ENCODE measurements at places on chromosomes 2 and 18. TPM values are rescaled to one million over a fixed set of nuclear protein-coding genes. Genes with fewer than 3 reads are reported as not detected.

GRCh38 chr2:229071292-229071976 is 199.7 kb downstream of the PID1 start:
- H3K27me3 ChIP-seq: no peaks in the 10 kb centered on the region
- H3K4me3 ChIP-seq: no peak overlapping the region
- no peaks in the 10 kb centered on the region for H3K36me3 ChIP-seq

DNA sequence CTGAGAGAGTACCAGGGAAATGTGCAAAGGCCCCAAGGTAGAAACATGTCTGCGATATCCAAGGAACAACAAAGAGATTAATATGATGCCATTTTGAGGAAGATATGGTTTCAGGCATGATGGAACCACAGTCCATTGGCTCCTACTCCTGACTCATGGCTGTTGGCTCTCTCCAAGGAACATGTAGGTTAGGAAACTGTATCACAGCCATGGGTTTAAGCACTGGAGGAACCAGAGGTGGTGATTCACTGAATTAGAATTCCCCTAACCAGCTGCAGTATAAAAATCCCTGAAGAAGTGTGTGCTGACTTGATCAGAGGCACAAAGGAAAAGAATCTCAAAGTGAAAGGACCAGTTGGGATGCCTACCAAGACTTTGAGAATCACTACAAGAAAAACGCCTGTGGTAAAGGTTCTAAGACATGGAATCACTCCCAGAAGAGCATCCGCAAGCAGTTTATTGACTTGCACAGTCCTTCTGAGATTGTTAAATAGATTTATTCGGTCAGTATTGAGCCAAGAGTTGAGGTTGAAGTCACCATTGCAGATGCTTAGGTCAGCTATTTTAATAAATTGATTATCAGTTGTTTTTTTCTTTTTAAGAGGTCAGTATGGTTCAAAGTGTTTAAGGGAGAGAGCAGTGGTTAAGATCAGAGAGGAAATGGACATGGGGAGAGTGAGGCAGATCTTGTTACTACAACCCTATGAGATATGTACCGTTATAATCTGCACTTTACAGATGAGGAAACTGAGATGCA is 110.7 kb upstream of the OTX1 start:
- peaks cover 10% of the 10 kb centered on the region for H3K36me3 ChIP-seq
- H3K4me3 ChIP-seq: no peak overlapping the region
- H3K27ac ChIP-seq: no peak overlapping the region
- H3K4me1 ChIP-seq: no peaks in the 10 kb centered on the region

GRCh38 chr2:207311316-207312005 is 145.7 kb upstream of the KLF7 start:
- peak overlapping the region; percentile 30 for H3K27ac ChIP-seq
- DNase-seq: no peak
- H3K4me1 ChIP-seq: peaks cover 17% of the 10 kb centered on the region
- H3K4me3 ChIP-seq: no peak overlapping the region
- no peaks in the 10 kb centered on the region for H3K27me3 ChIP-seq
- H3K36me3 ChIP-seq: no peaks in the 10 kb centered on the region

DNA sequence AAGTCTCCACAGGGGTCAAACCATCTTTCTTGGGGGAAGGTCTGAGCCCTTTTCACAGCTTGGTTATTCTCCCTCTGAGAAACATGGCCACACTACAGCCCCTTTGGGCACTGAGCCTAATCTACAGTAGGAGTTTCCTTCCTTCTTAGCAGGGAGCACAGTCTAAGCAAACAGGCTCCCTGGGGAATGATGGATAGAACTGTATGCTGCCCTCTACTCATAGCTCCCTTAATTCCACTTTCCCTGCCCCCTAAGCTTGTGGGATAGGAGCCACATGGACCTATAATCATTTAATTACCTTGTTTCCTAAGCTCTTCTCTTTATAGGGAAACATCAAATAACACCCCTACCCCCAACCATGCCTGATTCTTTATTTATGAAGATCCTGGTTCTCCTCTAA is 442.1 kb upstream of the MEX3C start:
- peaks cover 4% of the 10 kb centered on the region for H3K27me3 ChIP-seq
- H3K27ac ChIP-seq: no peak overlapping the region
- no peaks in the 10 kb centered on the region for H3K36me3 ChIP-seq
- no peak for DNase-seq

GRCh38 chr2:121828281-121828731 is 72.9 kb downstream of the TSN start:
- no peak overlapping the region for H3K4me3 ChIP-seq
- H3K36me3 ChIP-seq: no peaks in the 10 kb centered on the region
- H3K27me3 ChIP-seq: peaks cover 6% of the 10 kb centered on the region
- no peak overlapping the region for H3K27ac ChIP-seq

DNA sequence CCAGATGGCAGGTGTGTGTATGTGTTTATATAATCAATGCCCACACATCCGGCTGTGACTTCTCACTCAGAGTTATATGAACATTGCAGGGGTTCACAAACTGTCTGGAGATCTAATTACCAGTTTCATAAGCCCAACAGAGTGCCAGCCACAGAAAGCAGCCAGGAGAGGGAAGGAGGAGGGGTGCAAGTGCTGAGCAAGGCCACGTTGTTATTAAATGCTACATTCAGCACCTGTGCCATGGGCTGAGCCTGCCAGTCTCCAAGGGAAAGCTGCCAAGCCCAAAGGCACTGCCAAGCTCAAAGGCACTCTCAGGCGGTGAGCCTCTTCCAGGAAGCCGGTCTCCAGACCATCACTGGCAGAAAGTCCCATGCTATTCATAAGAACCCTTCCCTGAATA is 17.4 kb downstream of the XDH start:
- no peak overlapping the region for H3K27ac ChIP-seq
- peak; percentile 64 for DNase-seq
- H3K4me3 ChIP-seq: no peak overlapping the region
- H3K36me3 ChIP-seq: no peaks in the 10 kb centered on the region
- peaks cover 4% of the 10 kb centered on the region for H3K4me1 ChIP-seq
- H3K27me3 ChIP-seq: no peaks in the 10 kb centered on the region

GRCh38 chr18:59458575-59458974 is 99.5 kb upstream of the LMAN1 start:
- H3K4me1 ChIP-seq: peaks cover 19% of the 10 kb centered on the region
- DNase-seq: no peak
- no peaks in the 10 kb centered on the region for H3K36me3 ChIP-seq
- no peak overlapping the region for H3K27ac ChIP-seq

GRCh38 chr2:198044777-198045176 is 240.4 kb downstream of the PLCL1 start:
- no peak overlapping the region for H3K4me3 ChIP-seq
- H3K27me3 ChIP-seq: no peaks in the 10 kb centered on the region
- H3K36me3 ChIP-seq: no peaks in the 10 kb centered on the region

DNA sequence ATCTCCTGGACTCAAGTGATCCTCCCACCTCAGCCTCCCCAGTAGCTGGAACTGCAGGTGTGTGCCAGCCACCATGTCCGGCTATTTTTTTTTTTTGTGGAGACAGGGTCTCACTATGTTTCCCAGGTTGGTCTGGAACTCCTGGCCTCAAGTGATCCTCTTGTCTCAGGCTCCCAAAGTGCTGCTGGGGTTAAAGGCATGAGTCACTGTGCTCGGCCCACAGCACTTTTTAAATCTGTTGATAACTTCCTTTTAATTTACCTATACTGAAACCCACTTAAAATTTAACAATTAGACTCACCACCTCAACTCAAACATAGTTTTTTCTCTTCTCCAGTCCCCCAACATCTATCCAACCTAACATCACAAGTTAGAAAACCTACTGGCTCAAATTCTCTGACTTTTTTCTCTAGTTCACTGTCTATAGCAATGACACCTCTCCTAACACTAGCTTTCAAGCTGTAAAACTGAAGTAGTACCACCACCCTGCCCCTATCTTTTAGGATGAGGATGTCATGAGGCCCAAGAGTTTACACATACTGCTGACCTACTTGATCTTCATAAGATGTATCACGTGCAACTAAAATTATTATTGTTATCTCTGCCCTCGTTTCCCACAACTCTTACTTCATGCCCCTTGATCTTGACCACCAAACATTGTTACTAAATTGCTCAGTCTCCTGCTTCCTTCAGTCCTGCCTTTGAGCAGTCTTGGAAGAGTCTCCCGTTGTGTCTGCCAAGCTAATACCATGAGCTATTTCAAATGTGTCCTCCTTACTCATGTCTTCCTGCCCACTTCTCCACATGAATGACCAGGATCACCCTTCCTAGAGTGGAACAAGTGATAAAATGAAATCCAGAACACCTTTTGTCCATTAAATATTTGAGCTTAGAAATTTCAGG is 142.3 kb upstream of the ZFP36L2 start:
- H3K27me3 ChIP-seq: no peaks in the 10 kb centered on the region
- no peak for DNase-seq
- H3K36me3 ChIP-seq: no peaks in the 10 kb centered on the region
- H3K4me1 ChIP-seq: peaks cover 30% of the 10 kb centered on the region
- H3K4me3 ChIP-seq: no peak overlapping the region

DNA sequence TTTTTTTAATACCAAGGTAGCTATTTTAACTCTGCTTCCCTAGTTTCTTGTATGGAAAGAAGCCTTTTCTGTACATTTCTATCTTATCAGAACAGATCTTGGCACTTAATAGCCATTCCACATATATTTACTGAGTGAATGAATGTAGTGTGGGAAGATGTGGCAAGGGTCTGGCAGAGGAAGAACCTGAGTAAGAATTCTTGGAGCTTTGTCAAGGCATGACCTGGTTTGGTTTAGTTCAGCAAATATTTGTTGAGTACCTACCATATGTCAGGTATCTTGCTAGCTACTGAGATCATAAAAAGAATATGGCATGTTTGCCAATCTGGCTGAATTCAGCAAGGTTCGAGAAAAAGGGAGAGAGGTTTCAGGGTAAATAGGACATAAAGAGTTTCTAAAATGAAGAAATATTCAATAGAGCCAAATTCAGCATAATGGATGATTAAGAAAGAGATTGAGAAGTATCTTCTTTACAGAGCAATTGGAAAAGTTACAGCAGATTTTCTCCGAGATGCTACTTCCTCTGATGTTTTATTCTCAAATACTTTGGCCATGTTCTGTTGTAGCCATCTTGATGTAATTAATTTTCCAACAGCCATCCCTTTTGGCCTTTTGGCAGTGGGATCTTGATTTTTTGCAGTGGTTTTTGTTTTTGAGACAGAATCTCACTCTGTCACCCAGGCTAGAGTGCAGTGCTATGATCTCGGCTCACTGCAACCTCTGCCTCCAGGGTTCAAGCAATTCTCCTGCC is 21.7 kb upstream of the MEP1B start:
- no peaks in the 10 kb centered on the region for H3K36me3 ChIP-seq
- H3K4me3 ChIP-seq: no peak overlapping the region
- H3K27ac ChIP-seq: no peak overlapping the region
- no peak for DNase-seq
- H3K27me3 ChIP-seq: no peaks in the 10 kb centered on the region
- H3K4me1 ChIP-seq: no peaks in the 10 kb centered on the region

GRCh38 chr2:42928161-42928691 is 135.8 kb upstream of the HAAO start:
- peaks cover 100% of the 10 kb centered on the region for H3K4me1 ChIP-seq
- peak overlapping the region; percentile 92 for H3K27ac ChIP-seq
- no peaks in the 10 kb centered on the region for H3K36me3 ChIP-seq

DNA sequence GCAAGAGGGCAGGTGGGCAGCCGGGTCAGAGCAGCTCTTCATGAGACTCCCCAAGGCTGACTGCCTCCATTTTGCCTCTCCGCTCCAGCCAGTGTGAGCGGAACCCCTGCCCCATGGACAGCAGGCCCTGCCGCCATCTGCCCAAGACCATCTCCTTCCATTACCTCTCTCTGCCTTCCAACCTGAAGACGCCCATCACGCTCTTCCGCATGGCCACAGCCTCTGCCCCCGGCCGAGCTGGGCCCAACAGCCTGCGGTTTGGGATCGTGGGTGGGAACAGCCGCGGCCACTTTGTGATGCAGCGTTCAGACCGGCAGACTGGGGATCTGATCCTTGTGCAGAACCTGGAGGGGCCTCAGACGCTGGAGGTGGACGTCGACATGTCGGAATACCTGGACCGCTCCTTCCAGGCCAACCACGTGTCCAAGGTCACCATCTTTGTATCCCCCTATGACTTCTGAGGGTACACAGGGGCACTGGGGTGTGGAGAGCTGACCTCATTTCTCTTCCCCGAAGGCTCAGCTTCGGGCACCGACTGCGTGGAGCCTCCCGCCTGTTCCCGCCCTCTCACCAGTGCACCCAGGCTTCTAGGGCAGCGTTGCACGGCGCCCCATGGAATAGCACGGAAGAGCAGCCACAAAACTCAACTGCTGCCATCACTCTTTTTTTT is 49.0 kb downstream of the FBLN7 start:
- no peaks in the 10 kb centered on the region for H3K36me3 ChIP-seq
- DNase-seq: no peak
- H3K27me3 ChIP-seq: peaks cover 6% of the 10 kb centered on the region
- no peaks in the 10 kb centered on the region for H3K4me1 ChIP-seq
- no peak overlapping the region for H3K27ac ChIP-seq

- H3K27ac ChIP-seq: no peak overlapping the region
- no peak for DNase-seq
- no peak overlapping the region for H3K4me3 ChIP-seq
- no peaks in the 10 kb centered on the region for H3K36me3 ChIP-seq
- peaks cover 27% of the 10 kb centered on the region for H3K4me1 ChIP-seq
Measured at GRCh38 chr2:196172951-196173350, 1.6 kb upstream of the STK17B start.

- no peaks in the 10 kb centered on the region for H3K36me3 ChIP-seq
- H3K27me3 ChIP-seq: peaks cover 33% of the 10 kb centered on the region
- no peak overlapping the region for H3K27ac ChIP-seq
- H3K4me1 ChIP-seq: no peaks in the 10 kb centered on the region
- H3K4me3 ChIP-seq: no peak overlapping the region
- no peak for DNase-seq
Measured at GRCh38 chr2:88128654-88129312, 921 bp upstream of the FABP1 start.

- H3K4me3 ChIP-seq: no peak overlapping the region
- H3K4me1 ChIP-seq: no peaks in the 10 kb centered on the region
- no peak for DNase-seq
- H3K36me3 ChIP-seq: no peaks in the 10 kb centered on the region
Measured at GRCh38 chr2:240269886-240270285, 129.4 kb upstream of the OTOS start.

DNA sequence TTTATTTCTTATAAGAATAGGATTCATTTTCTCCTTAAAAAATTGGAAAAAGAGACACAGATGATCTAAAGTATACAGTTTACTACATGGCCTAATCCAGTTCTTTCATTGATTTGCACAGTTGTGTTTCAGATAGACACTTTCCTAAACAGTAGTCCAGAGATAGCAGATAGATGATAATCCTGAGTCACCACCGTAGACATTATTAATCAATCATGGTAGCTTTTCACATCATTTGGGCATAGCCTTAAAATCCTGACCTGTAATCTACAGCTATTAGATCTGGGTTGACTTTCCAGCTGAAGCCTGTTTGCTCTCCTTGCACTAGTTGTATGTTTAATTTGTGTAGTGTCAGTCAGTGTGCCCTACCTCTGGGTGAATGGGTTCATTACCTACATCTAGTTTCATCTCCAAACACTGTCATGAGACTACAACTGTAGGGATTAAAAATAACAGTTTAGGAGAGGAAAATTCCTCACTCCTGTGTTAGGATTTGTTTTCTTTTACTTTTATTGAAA is 14.1 kb downstream of the C18orf63 start:
- H3K4me1 ChIP-seq: no peaks in the 10 kb centered on the region
- no peak overlapping the region for H3K27ac ChIP-seq
- DNase-seq: no peak
- H3K27me3 ChIP-seq: no peaks in the 10 kb centered on the region

TMEM163 gene
- total RNA-seq: 0.22 TPM

CD226 gene
- total RNA-seq: 0.91 TPM

UGT1A10 gene
- total RNA-seq: not detected

PLCD4 gene
- 0.99 TPM for total RNA-seq

CCNT2 gene
- 16.9 TPM for total RNA-seq

GCA gene
- 7.4 TPM for total RNA-seq

R3HDM1 gene
- 17.8 TPM for total RNA-seq

PLGLB1 gene
- 2.4 TPM for total RNA-seq

MYCN gene
- total RNA-seq: 0.38 TPM

DPP10 gene
- 0.16 TPM for total RNA-seq
